ENCODE measurements at places on chromosomes 5 and 9.

- no peak overlapping the region for H3K4me3 ChIP-seq
- no peak overlapping the region for H3K27ac ChIP-seq
- H3K27me3 ChIP-seq, result no peaks in the 10 kb centered on the region
These were observed 222.6 kb downstream of the CAAP1 start for GRCh38 chr9:26669701-26670670.

GRCh38 chr5:139131465-139131864 lies 66.7 kb downstream of the SIL1 start:
- H3K27ac ChIP-seq, result no peak overlapping the region
- peak; percentile 57 for DNase-seq
- H3K4me3 ChIP-seq, result no peak overlapping the region
- H3K27me3 ChIP-seq, result no peaks in the 10 kb centered on the region

DNA sequence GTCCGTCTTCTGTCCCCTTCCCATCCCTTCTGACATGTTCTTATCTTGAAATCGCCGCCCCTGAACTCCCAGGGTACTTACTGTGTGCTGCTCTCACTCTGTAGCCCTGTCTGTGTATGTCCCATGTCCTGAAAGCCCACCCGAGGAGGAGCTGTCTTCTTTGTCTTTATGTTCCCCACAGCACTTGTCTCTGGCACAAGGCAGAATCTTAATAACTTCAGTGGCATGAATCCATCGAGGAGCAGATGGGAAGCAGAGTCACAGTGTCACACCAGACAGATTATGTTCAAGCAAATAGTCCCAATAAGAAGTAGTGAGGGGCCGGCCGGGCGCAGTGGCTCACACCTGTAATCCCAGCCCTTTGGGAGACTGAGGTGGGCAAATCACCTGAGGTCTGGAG lies 29.7 kb upstream of the LTC4S start:
- no peak overlapping the region for H3K27ac ChIP-seq
- H3K4me3 ChIP-seq, result no peak overlapping the region
- peaks cover 29% of the 10 kb centered on the region for H3K36me3 ChIP-seq

DNA sequence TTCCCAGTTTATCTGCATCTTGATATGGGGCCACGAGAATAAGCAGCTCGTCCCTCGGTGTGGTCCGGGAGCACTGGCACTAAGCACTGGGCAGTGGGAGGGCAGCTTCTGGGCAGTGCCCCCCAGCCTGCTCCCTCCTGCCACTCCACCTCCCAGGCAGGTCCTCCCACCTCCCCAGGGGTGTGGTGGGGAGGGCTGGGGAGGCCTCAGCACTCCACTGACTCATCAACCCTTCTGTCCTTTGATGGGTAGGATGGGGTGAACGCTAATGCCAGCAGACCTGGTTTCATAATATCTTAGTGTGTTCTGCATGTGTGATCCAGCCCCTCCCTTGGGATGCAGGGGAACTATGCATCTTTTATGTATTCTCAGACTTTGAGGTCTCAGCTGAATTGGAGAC lies 62.2 kb upstream of the GNE start:
- H3K27ac ChIP-seq, result no peak overlapping the region
- peaks cover 20% of the 10 kb centered on the region for H3K4me1 ChIP-seq
- no peaks in the 10 kb centered on the region for H3K27me3 ChIP-seq
- DNase-seq, result no peak
- no peaks in the 10 kb centered on the region for H3K36me3 ChIP-seq
- H3K4me3 ChIP-seq, result no peak overlapping the region

DNA sequence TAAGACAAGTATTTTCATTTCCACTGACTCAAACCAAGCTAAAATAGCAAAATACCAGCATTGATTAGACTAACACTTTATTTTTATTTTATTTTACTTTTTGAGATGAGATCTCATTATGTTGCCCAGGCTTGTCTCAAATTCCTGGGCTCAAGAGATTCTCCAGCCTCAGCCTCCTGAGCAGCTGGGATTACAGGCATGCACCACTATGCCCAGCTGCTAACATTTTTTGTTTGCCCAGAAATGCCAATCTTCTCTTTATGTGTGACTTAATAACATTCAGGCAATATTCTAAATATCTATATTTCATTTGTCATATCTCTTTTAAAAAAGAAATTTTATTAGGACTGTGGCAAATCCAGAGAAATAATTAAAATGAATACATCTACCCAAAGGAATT lies 55.0 kb downstream of the OXCT1 start:
- no peak overlapping the region for H3K27ac ChIP-seq
- H3K36me3 ChIP-seq, result no peaks in the 10 kb centered on the region
- H3K27me3 ChIP-seq, result no peaks in the 10 kb centered on the region
- no peaks in the 10 kb centered on the region for H3K4me1 ChIP-seq
- no peak overlapping the region for H3K4me3 ChIP-seq

DNA sequence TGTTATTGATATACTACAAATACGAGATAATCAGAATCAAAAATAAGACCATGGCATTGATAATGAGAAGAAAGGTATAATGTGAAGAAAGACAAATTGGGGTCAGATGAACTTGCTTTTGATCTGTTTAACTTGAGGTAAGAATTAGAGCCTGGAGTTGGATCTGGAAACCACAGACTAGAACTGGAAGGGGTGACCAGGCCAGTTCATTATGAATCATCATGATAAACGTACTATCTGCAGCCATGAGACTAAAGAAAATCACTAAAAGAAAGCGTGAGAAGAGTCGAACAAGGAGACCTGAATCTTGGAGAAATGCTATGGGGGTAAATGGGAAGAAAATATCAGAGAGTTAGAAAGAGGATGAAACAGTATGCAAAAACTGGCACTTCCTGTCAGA lies 967.5 kb downstream of the NR2F1-AS1 start:
- H3K4me1 ChIP-seq, result no peaks in the 10 kb centered on the region
- no peaks in the 10 kb centered on the region for H3K27me3 ChIP-seq
- no peak for DNase-seq
- no peak overlapping the region for H3K4me3 ChIP-seq
- no peaks in the 10 kb centered on the region for H3K36me3 ChIP-seq

GRCh38 chr5:146196459-146197048 lies 6.9 kb upstream of the RBM27 start:
- no peaks in the 10 kb centered on the region for H3K36me3 ChIP-seq
- no peaks in the 10 kb centered on the region for H3K4me1 ChIP-seq
- no peak for DNase-seq

DNA sequence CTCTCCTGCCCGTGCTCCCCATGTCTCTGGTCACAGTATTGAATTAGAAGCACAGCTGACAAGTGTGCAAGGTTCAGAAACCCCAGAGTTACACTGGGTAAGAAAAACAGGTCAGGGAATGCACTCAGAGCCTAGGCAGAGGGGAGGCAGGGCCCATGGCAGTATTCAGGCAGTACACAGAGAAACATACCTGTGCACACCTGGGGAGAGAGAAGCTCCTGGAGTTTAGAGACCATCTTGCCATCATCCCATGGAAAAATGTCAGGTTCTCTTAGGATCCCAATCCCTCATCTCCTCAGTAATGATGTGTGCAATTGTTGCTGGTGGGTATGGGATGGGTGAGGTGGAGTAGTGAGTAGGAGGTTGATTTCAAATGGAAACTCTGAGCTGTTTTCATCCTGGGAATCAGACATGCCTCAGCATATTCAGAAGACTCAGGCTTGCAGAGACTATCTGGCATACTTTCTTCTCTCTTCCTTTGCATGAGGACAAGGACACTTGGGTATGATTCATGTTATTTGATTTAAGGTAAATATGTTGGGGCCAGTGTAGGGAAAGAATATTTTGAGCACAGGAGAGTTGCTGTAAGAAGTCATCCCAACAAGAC lies 228.5 kb downstream of the ESM1 start:
- peak; percentile 8 for DNase-seq
- no peaks in the 10 kb centered on the region for H3K36me3 ChIP-seq
- no peaks in the 10 kb centered on the region for H3K4me1 ChIP-seq
- no peak overlapping the region for H3K4me3 ChIP-seq
- no peak overlapping the region for H3K27ac ChIP-seq

DNA sequence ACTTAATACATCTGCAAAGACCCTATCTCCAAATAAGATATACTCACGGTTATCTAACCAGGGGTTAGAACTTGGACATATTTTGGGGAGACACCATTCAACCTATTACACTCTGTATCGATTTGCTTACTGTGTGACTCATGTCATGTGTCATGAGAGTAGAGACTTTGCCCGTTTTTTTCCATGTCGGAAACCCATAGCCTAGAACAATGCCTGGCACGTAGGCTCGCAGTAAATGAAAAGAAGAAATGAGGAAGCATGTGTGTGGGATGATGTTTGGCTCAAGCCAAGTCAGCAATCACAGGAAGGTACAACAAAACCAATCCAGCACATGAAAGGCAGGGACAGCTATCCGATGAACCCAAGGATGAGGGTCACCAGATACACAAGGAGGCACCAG lies 94.6 kb upstream of the DNAH5 start:
- no peak overlapping the region for H3K27ac ChIP-seq
- H3K4me1 ChIP-seq, result peaks cover 18% of the 10 kb centered on the region
- H3K36me3 ChIP-seq, result no peaks in the 10 kb centered on the region
- peaks cover 2% of the 10 kb centered on the region for H3K27me3 ChIP-seq
- H3K4me3 ChIP-seq, result no peak overlapping the region

GRCh38 chr9:108234811-108235210 lies 621.0 kb downstream of the ACTL7B start:
- H3K36me3 ChIP-seq, result no peaks in the 10 kb centered on the region
- DNase-seq, result no peak

DNA sequence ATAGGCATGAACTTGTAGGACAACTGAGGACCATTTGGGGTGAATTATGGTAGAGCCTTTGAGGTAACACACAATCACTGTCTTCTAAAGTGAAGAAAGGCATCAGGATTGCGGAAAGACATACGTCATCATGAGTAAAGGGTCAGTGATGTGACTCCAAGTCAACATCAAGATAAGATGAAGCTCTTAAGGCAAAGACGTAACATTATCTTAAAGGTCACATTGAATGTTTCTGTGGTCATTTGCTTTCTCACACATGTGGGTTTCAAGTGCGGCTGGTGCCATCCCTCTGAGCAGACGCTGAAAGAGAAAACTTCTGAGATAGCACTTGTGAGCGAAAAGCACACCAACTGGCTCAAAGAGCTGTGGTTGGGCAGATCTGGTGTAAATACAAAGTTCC lies 63.3 kb upstream of the GRAMD2B start:
- H3K36me3 ChIP-seq, result no peaks in the 10 kb centered on the region
- DNase-seq, result no peak
- H3K27ac ChIP-seq, result no peak overlapping the region

DNA sequence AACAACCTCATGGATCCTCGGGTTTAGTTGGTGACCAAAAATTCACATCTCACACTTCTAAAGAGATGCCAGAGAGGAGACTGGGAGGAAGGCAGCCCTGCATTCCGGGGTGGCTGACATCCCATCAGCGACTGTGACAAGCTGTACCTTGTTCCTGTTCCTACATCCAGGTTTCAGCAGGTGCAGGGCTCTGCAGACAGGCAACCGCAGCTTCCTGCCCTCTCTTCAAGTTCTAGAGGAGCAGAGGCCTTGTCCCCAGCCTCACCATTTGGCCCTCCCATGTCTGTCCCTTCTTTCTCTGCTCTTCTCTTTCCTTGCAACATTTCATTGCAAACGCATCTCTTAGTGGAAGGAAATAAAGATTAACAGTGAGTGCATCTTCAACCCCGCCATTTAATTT lies 454.6 kb downstream of the IRX1 start:
- H3K36me3 ChIP-seq, result no peaks in the 10 kb centered on the region
- H3K4me3 ChIP-seq, result no peak overlapping the region
- no peaks in the 10 kb centered on the region for H3K4me1 ChIP-seq
- DNase-seq, result no peak
- no peaks in the 10 kb centered on the region for H3K27me3 ChIP-seq

DNA sequence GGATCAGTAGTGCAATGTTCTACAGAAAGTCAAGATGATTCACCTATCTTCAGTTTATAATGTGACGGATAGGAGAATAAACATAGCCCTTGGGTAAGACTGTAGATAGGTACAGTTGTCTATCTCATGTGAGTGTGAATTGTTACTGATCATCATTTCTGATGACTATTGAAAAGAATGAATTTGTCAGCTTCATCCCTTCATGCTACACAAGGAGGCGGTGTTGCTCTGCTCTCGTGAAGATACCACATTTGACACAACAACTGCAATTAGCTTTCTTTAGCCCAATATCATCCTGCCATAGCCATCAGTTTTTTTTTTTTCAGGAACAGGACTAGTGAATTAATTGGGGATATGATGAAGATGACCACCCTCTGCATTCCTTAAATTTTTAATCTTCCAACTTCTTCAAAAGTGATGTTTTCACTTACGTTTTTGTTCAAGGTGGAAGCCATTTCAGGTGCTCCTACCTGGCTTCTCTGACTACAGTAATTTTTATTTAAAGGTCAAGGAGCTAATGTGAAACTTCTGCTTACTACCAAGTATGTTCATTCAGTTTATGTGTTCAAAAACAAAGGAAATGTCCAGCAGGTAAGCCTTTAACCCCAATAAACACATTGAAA lies 152.9 kb upstream of the MOCS2 start:
- no peaks in the 10 kb centered on the region for H3K36me3 ChIP-seq
- DNase-seq, result no peak
- H3K27me3 ChIP-seq, result no peaks in the 10 kb centered on the region
- no peaks in the 10 kb centered on the region for H3K4me1 ChIP-seq

DNA sequence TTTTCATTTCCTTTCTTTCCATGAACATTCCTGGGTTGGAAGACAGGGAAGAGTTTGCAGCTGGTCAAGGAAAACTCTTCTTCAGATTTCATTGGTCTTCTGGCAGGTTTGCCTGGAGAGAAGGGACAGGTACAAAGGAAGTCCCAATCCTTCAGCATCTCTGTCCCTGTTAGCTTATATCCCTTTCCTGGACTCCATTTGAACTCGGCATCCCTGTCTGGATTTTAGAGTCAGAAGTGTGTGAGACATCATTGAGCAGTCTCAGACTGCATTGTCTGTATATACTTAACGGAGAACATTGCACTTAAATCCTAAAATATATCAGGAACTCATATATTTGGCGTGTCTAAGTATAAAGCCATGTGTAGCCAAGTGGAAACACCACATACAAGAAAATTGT lies 54.9 kb downstream of the ADGRV1 start:
- H3K4me3 ChIP-seq, result no peak overlapping the region
- H3K27ac ChIP-seq, result no peak overlapping the region
- no peak for DNase-seq
- H3K36me3 ChIP-seq, result peaks cover 3% of the 10 kb centered on the region
- no peaks in the 10 kb centered on the region for H3K27me3 ChIP-seq
- H3K4me1 ChIP-seq, result peaks cover 5% of the 10 kb centered on the region

DNA sequence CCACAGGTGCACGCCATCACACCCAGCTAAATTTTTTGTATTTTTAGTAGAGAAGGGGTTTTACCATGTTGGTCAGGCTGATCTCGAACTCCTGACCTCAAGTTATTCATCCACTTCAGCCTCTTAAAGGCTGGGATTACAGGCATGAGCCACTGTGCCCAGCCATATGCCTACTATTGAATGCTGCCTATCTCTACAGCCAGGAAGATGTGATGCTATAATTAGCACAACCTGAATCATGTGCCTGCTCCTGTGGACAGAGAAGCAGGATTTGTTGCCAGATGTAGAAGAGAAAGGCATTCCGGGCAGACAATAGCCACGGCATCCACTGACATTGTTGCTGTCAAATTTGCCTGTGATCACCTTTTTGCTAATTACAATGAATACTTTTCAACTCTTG lies 24.4 kb upstream of the MLLT3 start:
- DNase-seq, result no peak
- no peak overlapping the region for H3K27ac ChIP-seq
- no peak overlapping the region for H3K4me3 ChIP-seq
